Endothelial cell (in vitro differentiated cells): ENCODE measurements at places on chromosomes 7 and 10.

DNA sequence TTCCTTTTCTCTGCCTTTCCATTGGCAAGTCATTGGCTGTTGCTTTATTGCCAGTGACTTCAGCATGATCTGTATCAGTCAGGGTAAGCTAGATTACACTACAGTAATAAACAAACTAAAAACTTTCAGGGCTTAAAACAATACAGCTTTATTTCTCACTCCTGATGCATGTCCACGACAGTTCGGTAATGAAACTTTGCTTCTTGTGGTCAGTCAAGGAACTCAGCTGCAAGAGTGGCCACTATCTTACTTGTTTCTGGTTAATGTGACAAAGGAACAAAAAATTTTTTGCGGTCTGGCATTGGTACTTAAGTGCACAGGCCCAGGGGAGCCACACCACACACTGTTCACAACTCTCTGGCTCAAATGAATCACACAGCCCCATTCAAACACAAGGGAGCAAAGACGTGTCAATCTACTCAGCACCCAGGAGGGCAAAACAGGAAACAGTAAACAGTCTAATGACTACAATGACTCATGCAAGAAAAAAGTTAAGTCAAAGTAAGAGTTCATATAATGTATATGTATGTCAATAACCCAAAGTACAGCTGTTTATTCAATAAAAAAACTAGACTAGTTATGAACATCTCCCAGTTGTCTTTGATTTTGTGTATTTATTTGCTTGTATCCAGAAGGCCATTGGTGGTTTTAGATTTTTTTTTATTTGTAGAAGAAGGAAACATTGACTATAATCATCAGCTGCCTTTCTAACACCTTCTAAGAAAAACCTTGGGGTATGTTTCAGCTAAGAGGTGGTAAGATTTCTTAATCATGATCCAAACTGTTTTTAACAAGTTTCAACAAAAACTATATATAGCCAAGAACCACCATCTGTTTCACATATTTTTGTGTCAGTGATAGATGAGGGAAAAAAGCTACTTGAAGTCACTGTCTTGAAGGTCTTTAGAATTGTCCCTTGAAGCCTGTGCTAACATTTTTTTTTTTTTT lies 134.4 kb upstream of the FAM3C start:
- DNase-seq: no peak
- no peaks in the 10 kb centered on the region for H3K36me3 ChIP-seq
- peaks cover 1% of the 10 kb centered on the region for H3K27me3 ChIP-seq
- H3K27ac ChIP-seq: no peak overlapping the region
- no peak overlapping the region for H3K4me3 ChIP-seq
- no peaks in the 10 kb centered on the region for H3K4me1 ChIP-seq

GRCh38 chr7:75856536-75856935 lies 22.3 kb upstream of the RHBDD2 start:
- no peak overlapping the region for H3K27ac ChIP-seq
- H3K36me3 ChIP-seq: no peaks in the 10 kb centered on the region
- H3K4me1 ChIP-seq: no peaks in the 10 kb centered on the region
- H3K27me3 ChIP-seq: no peaks in the 10 kb centered on the region

- peaks cover 38% of the 10 kb centered on the region for H3K4me1 ChIP-seq
- DNase-seq: no peak
- peaks cover 11% of the 10 kb centered on the region for H3K27me3 ChIP-seq
- peaks cover 6% of the 10 kb centered on the region for H3K36me3 ChIP-seq
Measured at GRCh38 chr7:131326576-131326975, 1.1 kb upstream of the MKLN1 start.

GRCh38 chr10:93268021-93268420 lies 194.3 kb downstream of the CYP26A1 start:
- H3K27ac ChIP-seq: no peak overlapping the region
- H3K4me3 ChIP-seq: no peak overlapping the region
- H3K36me3 ChIP-seq: peaks cover 3% of the 10 kb centered on the region
- H3K4me1 ChIP-seq: peaks cover 9% of the 10 kb centered on the region
- no peaks in the 10 kb centered on the region for H3K27me3 ChIP-seq

DNA sequence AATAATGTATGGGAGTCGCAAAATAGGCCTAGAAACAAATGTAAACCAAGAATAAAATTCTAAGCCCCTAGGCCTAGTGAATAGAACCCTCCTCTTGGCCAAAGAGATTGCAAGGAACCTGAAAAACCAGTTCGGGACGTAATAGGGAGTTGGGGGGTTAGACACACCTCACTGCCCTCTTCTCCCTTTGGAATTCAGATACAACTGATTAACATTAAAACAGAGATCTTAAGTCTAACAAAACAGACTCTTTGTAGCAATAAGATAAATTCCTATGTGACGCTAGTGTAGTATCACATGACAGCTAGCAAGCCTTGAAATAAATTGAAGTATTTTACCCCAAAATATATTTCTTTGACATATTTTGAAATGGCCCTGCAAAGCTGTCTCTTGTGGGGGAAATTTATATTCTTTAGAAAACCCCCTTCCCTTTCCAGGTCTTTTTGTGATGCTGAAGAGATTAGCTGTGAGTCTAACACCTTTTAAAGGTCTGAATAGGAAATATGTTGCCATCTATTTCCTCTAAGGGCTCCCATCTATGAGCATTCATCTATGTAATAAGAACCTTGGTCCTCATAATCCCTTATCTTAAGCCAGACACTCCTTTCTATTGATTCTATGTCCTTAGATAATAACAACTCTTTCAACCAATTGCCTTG lies 623.4 kb upstream of the NRG3 start:
- H3K27ac ChIP-seq: no peak overlapping the region
- no peaks in the 10 kb centered on the region for H3K27me3 ChIP-seq
- no peaks in the 10 kb centered on the region for H3K4me1 ChIP-seq
- H3K4me3 ChIP-seq: no peak overlapping the region

DNA sequence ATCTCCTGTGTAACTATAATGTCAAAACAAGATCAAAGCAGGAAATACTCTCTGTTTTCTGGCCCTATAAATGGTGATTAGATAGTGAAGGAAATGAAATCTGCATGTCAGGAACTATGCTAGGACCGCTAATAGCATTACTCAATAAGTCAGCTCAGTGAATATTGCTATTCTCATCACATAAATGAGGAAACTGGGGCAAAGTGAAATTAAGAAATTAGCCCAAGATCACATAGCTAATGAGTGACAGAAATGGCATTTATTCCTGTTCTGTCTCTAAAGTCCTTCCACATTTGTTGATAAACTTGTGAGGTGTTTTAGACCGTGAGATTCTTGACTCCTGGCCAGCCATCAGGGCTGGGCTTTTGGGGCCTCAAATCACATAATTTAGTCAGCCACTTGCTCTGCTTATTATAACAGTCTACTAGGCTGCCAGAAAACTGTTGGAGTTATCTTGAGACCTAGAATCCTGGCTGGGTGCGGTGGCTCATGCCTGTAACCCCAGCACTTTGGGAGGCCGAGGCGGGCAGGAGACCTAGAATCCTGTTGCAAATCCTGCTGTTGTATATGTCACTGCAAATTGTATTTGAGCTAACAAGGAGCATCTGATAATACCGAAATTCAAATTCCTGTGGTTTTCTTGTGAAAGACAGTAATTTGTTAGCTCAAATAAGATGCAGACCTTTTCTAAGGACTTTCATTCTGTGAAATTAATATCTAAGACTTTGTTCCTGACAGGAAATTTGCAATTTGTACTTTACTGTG lies 66.5 kb upstream of the SHTN1 start:
- no peaks in the 10 kb centered on the region for H3K36me3 ChIP-seq
- H3K27me3 ChIP-seq: no peaks in the 10 kb centered on the region
- no peak overlapping the region for H3K4me3 ChIP-seq
- peaks cover 19% of the 10 kb centered on the region for H3K4me1 ChIP-seq

DNA sequence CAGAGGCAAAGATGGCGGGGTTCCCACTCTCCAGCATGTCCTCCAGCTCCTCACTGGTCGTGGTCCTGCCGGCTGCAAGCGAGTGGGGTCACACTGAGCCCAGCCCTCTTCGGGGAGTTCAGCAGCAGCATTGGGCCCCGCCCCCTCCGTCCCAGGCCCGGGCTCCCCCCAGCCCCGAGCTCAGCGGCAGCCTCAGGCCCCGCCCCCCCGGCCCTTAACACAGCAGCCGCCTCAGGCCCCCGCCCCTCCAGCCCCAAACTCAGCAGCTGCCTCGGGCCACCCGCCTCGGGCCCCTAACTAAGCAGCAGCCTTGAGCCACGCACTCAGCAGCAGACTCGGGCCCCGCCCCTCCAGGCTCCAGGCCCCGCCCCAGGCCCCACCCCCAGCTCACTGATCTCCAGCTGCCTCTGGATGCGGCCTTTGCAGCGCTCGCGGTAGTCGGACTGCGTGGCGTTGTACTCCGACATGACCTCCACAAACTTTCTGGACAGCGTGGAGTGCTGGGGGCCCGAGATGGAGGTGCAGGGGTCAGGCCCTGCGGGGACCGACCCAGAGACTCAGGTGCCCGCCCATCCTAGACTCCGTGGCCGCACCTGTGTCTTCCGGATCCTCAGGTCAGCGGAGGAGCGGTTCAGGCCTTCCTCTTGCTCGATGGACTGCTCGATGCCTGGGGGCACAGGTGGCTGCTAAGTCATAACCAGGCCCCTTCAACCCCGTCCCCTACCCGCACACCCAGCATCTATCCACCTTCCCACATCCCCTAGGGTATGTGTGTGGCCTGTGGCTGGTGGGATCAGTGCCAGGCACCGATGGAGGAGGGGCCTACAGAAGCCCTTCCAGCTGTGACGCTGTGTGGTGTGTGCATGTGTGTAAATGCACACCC lies 15.5 kb downstream of the STX1A start:
- H3K27me3 ChIP-seq: peaks cover 8% of the 10 kb centered on the region
- no peak overlapping the region for H3K27ac ChIP-seq
- DNase-seq: peak; percentile 61
- H3K4me3 ChIP-seq: no peak overlapping the region
- H3K4me1 ChIP-seq: no peaks in the 10 kb centered on the region

DNA sequence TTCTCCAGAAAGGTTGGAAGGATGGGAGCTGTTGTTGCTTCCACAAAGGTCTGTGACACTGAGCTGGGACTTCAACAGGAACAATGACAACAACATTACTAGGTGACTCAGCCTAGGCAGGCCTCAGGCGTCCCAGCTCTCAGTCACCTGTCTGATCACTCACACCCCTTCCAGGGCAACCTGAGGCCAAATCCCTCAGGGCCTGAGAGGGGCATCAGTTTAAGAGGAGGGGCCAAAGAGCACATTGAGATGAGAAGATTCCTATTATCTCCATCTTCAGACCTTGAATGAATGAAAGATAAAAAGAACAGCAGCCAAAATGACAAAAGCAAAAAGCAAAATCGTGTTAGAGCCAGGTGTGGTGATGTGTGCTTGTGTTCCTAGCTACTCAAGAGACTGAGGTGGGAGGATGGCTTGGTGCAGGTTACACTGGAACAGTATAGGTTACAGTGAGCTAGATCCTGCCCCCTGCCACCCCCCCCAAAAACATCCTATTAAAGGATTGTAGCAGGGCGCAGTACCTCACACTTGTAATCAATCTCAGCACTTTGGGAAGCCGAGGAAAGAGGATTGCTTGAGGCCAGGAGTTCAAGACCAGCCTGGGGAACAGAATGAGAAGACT lies at the start of gene ATG9B:
Gene ATG9B (minus strand): TSS at position 60 of the 622 bp plus-strand sequence. CDS start 71 bp downstream, outside the sequence.
- peaks cover 23% of the 10 kb centered on the region for H3K27me3 ChIP-seq
- DNase-seq: no peak
- H3K4me1 ChIP-seq: peaks cover 17% of the 10 kb centered on the region
- no peak within 1 kb of the TSS for H3K27ac ChIP-seq
- peaks cover 4% of the 10 kb centered on the region for H3K36me3 ChIP-seq

GRCh38 chr7:17015598-17016031 lies 133.8 kb upstream of the AGR3 start:
- H3K27ac ChIP-seq: no peak overlapping the region
- H3K36me3 ChIP-seq: no peaks in the 10 kb centered on the region
- no peak for DNase-seq
- H3K4me1 ChIP-seq: peaks cover 18% of the 10 kb centered on the region

GRCh38 chr7:18511351-18512140 lies 16.0 kb downstream of the HDAC9 start:
- H3K27me3 ChIP-seq: no peaks in the 10 kb centered on the region
- no peak overlapping the region for H3K27ac ChIP-seq
- no peak overlapping the region for H3K4me3 ChIP-seq
- peaks cover 10% of the 10 kb centered on the region for H3K4me1 ChIP-seq
- no peaks in the 10 kb centered on the region for H3K36me3 ChIP-seq

DNA sequence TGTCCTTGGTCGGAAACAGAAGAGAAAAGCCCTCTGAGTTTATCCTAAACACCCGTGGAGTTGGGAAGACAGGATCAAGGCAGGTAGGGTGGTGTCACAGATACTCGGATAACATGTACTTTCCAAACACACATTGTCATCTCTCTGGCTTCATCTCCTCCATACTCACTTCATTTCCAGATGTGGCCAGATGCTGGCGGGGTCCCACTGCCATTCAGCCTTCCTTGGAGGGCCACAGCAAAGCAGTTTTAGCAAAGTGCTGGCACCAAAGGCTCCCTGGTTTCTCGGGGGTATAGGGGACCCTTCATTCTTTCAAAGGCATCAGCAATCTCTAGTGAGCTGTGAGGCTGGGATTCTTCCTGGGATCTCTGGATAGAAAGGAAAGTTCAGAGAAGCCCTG lies 539.5 kb downstream of the TCERG1L start:
- H3K4me3 ChIP-seq: no peak overlapping the region
- no peak overlapping the region for H3K27ac ChIP-seq
- DNase-seq: no peak
- peaks cover 2% of the 10 kb centered on the region for H3K27me3 ChIP-seq
- no peaks in the 10 kb centered on the region for H3K4me1 ChIP-seq

GRCh38 chr10:624605-625332 lies 64.7 kb downstream of the DIP2C start:
- peaks cover 5% of the 10 kb centered on the region for H3K27me3 ChIP-seq
- H3K27ac ChIP-seq: no peak overlapping the region

DNA sequence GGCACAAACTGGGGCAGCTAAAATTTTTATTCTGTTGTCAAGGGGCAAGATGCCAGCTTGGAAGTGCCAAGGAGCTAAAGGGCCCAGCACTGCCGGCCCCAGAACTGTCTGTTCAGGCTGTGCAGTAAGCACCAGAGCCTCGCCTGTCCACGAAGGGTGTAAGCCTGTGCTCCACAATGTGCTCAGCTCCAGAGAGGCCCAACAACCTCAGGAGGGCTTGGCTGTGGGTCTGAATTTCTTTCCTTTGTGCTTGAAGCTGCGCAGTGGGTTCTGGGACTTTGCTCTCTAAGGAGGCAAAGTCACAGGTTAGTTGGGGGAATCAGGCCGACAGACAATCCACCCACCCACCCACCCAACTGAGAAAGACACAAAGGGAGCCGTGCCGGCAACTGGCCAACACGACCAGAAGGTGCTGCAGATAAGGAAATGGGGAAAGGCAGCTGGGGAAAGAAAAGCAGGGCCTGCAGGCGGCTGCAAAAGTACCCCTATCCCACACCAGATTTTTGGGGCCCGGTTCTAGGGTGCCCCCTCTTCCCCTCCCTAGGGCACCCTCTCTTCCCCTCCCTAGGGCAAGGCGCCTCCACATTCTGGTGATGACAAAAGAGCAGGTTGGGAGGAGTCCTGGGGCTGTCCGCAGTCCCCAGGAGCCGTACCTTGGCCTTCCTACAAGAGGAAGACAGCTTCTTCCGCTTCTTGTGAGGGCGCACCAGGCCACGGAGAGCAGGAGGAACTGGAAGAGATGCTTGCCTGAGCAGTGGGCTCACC lies 7.7 kb downstream of the DDX56 start:
- peak overlapping the region; percentile 51 for H3K4me3 ChIP-seq
- H3K36me3 ChIP-seq: peaks cover 34% of the 10 kb centered on the region
- no peak for DNase-seq
- H3K4me1 ChIP-seq: no peaks in the 10 kb centered on the region
- H3K27ac ChIP-seq: no peak overlapping the region

- no peak overlapping the region for H3K4me3 ChIP-seq
- no peak for DNase-seq
- peaks cover 41% of the 10 kb centered on the region for H3K4me1 ChIP-seq
- H3K27ac ChIP-seq: peak overlapping the region; percentile 48
- H3K36me3 ChIP-seq: peaks cover 13% of the 10 kb centered on the region
Measured at GRCh38 chr7:2105917-2106316, 126.8 kb downstream of the MAD1L1 start.

GRCh38 chr7:33926535-33926934 lies 21.2 kb downstream of the BMPER start:
- no peak overlapping the region for H3K4me3 ChIP-seq
- no peaks in the 10 kb centered on the region for H3K36me3 ChIP-seq
- no peak for DNase-seq
- H3K27ac ChIP-seq: no peak overlapping the region
- no peaks in the 10 kb centered on the region for H3K4me1 ChIP-seq
